ENCODE measurements at places on chromosomes 1 and 21.

- DNase-seq = no peak
Measured at GRCh38 chr1:65209005-65209885, 61.2 kb downstream of the AK4 start.

GRCh38 chr1:9442986-9443385, 96.3 kb upstream of the SLC25A33 start:
- DNase-seq = no peak

DNA sequence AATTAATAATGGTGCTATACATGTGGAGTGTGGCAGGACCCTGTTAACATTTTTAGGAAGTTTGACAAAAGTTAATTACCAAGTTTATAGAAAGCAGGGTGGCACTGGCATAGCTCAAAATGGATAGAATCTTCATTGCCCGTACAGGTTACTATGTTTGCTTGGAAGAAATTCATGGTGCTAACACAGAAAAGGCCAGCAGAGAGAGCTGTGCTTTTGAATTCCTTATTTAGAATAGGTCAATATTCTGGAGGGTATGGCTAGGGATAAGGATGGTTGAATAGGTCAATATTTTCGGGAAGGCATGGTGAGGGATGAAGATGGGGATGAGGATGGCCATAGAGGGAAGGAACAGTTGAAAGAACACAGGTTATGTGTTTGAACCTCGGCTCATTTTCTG, 345.1 kb downstream of the LMO4 start:
- no peak for DNase-seq

DNA sequence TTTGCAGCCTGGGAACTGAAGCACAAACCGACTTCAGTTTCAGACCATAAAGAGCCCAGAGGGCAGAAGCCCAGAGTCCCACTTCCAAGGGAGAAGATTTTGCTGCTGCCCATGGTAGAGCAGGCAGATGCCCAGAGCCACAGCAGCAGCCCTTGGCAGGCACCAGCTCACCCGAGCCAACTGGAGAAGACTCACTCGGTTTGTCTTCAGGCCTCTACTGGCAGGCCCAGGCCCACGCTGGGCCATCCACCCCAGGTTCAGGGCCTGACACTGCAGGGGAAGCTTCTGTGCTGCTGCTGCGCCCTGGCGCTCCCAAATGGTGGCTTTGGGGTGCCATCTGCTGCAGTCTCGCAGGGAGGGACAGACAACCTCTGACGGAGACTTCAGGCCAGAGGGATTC, 33.3 kb downstream of the SLC66A1 start:
- no peak for DNase-seq

GRCh38 chr1:172941945-172942344, 108.8 kb downstream of the TNFSF18 start:
- no peak for DNase-seq

- no peak for DNase-seq
Measured at GRCh38 chr21:16102113-16102512, 372.3 kb downstream of the USP25 start.

GRCh38 chr1:181028196-181028595, 5.5 kb upstream of the STX6 start:
- DNase-seq = no peak

GRCh38 chr1:157404614-157405013, 147.7 kb downstream of the FCRL5 start:
- DNase-seq = no peak

DNA sequence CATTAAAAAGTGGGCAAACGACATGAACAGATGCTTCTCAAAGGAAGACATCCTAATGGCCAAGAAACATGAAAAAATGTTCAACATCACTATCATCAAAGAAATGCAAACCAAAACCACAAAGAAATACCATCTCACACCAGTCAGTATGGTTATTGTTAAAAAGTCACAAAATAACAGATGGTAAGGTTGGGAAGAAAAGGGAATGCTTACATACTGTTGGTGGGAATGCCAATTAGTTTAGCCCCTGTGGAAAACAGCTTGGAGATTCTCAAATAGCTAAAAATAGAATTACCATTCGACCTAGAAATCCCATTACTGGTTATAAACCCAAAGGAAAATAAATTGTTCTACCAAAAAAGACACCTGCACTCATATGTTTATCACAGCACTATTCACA, 369.4 kb downstream of the KCNH1 start:
- DNase-seq = no peak

DNA sequence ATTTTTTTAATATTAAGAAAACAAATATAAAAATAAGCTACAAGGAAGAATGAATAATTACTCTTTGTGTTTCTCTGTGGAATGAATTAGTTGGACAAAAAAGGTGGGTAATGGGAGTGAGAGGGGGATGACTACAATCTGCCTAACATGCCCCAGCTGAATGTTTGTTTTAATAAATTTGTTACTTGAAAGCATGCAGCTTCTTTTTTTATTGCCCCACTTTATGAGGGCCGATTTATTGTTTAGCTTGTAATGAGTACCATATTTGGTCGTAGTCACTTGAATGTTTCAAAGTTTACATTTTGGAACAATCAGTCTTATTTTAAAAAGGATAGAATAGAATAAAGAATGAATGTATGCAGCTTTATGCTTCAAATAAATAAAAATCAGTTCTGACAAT, 197.4 kb downstream of the LBR start:
- no peak for DNase-seq

GRCh38 chr1:151860504-151861187, 7.1 kb upstream of the THEM5 start:
- no peak for DNase-seq

Measured in stimulated activated CD4-positive, alpha-beta T cell treated with anti-CD3 and anti-CD28 coated beads, Interleukin-1b, Interleukin-23, amount 100 ng/mL, for 24 hours (primary cell).